ENCODE measurements at places on chromosomes 5 and 9. TPM values are rescaled to one million over a fixed set of nuclear protein-coding genes. Genes with fewer than 3 reads are reported as not detected.

DNA sequence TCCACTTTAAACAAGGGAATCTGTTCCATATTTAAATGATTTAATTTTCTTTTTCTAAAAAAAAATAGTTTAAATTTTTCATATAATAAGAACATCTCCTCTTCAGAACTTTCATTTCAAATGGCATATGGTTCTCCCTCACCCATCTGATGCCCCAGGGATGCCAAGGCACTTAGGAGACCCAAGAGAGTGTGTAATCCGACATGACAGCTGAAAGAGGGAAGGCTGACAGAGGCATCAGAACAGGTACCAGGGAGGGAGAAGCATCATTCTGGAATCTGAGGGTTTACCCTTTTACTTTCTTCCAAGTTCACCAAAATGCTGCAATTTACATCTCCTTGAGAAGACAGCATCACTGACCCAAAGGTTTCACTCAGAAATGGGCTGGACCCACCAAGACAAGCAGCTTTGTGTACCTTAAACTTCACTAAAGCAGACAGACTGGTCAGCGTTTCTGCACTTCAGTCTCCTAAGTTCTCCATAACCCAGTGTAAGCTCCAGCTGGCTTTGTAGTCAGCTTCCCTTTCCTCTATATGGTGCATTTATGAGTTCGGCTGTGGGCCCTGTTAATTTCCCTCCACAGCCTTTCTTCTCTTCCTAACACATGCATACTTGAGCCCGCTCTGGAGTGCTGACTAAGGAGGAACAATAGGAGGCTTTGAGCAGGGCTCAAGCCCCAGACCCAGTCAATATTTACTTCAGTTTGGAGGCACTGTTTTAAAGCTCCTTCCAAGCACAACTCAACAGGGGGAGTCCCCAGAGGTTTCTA is 17.7 kb downstream of the EFNA5 start:
- no peak for DNase-seq

- DNase-seq: no peak
These were observed 1.8 kb upstream of the TSC1 start for GRCh38 chr9:132946211-132946610.

GRCh38 chr5:34008802-34009201 is 952 bp upstream of the AMACR start:
- no peak for DNase-seq

- no peak for DNase-seq
These were observed 28.3 kb upstream of the PAX5 start for GRCh38 chr9:37062336-37062735.

DNA sequence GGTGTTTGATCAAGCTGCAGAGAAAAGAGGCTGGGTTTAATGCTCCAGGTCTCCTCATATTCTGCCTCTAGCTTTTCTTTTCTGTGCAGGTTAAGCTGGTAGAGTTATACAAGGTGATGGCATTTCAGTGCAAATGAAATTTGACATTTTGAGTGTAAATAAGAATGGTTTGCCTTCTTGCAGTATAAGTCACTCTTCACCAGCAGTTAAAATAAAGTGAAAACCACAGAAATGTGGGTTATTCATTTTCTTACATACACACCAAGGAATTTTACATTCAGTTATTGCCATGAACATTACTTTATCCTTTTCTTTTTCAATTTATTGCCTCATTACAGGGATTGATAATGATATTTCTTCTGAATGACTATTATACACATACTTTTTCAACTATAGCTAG is 337.5 kb upstream of the PCSK5 start:
- no peak for DNase-seq

DNA sequence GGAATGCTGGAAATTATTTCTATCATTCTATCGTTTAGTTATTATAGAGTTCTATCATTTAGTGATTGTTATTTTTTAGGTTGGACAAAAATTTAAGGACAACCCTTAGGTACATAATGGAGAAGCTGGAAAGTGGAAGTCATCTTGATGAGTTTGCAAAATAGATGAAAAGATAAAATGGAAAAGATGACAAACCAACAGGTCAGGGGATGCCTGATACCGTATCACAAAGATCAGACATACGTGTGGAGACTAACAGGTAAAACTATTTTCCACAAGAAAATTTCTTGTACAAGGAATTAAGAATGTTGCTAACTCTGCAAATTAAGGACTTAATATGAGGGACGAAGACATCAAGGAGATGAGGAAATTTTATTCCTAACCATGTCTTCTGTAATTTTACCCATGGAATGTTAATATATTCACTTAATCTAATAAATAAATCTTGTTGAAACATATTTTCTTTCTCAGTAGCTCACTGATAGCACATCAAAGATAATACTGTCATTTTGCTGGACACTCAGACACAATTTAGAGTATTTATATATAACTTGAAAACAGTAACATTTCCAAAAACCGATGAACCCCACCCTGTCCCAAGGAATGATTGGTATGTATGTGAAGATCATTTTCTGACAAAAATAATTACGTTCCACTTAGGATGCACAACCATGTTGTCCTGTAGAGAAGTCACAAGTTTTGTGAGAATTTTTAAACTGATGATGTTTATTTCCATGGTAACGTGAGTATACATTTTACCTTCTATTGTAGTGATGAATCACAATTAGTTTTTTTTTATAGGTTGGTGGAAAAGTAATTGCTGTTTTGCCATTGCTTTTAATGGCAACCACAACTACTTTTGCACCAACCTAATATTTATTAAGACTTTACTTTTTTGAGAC is 2.6 kb downstream of the LURAP1L start:
- no peak for DNase-seq

- no peak for DNase-seq
These were observed 170.5 kb downstream of the DCP2 start for GRCh38 chr5:113147101-113147508.

- DNase-seq: no peak
These were observed 597 bp downstream of the SPATA31E1 start for GRCh38 chr9:87883274-87883673.

GRCh38 chr9:24516463-24516862 is 29.2 kb downstream of the IZUMO3 start:
- no peak for DNase-seq

DNA sequence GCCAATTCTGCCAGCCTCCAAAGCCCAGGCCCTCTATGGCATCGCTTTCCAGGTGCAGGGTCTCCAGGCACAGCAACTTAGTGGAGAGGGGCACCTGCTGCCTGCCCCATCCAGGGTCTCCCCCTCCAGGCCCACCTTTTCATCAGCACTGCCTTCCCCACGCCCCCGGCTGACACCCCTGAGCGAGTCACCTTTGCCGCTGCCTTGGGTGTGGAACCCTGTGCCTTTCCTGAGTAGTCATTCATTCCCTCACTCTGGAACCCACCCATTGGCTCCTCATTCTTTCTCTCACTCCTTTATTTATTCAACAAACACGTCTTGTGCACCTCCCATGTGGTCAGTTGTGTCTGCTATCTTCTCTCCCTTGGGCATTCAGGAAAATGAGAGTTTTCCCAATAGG is 14.5 kb upstream of the RPL26L1 start:
- DNase-seq: no peak

- DNase-seq: no peak
These were observed 828.1 kb upstream of the ZNF608 start for GRCh38 chr5:125574491-125575044.

- DNase-seq: no peak
These were observed 786 bp upstream of the KIF3A start for GRCh38 chr5:132737982-132738681.

GRCh38 chr5:111120911-111121310 is 28.8 kb downstream of the WDR36 start:
- no peak for DNase-seq

- no peak for DNase-seq
These were observed 164.7 kb downstream of the ADAMTSL1 start for GRCh38 chr9:18638371-18639249.

DNA sequence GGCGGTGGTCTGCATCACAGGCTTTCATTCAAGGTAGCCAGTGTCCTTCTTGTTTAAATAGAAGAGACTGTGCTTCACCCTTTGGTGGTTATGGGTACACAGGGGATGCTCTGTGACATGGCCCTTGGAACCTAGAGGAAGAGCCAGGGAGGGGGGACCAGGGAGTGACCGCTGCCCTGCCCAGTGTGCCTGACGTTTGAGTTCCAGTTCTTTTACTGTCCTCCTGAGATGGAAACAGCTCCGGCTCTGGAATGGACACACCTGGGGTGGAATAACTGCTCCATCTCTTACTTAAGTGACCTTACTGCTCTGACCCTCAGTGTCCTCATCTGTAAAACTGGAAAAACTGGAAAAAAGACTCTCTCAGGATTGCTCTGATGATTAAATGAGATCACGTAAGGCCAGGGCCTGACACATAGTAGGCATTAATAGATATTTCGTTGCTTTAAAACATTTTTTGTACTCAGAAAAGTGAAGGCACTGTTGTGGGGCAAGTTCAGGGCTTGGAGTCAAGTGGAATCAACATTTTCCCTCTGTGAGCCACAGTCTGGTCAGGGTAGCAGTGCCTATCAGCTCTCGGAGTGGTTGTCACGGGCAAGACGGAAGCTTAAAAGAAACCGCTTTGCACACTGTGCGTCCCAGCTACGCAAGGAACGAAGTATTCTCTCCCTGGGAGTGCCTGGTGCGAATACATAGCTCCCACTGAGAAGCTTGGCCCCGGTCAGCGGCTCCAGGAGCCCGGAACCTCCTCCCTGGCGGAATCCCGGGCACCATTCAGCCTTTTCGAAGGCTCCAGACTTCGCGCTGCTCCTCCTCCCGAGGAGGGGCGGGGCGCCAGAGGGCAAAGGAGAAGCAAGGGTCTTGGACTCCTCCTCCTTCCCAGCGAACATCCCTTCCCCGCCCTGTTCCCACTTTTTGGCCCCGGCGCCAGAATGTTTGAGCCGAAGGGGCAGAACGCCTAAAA is 5.8 kb downstream of the POU4F3 start:
- DNase-seq: no peak

DNA sequence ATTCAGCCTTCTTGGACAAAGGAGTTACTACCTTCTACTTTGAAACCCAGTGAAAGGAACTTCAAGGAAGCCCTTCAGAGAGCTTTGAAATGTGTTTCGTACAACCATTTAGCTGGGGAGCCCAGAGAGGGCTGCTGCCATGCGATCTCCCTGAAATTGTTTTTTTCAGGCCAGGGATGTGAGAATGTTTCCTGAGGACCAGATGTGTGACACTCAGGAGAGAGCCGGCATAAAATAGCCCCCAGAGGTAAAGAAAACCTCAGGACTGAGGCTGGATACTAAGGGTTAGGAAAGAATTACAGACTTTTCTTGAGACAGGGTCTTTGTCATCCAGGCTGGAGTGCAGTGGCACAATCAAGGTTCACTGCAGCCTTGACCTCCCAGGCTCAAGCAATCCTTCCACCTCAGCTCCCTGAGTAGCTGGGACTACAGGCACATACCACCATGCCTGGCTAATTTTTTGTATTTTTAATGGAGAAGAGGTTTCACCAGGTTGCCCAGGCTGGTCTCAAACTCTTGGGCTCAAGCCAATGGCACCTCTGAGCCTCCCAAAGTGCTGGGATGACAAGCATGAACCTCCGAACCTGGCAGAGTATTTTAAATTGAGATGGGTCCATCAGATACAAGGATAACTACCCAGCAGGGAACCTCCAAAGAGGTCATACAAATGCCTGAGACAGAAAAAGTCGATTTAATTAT is 8.4 kb downstream of the RPL37 start:
- no peak for DNase-seq

DNA sequence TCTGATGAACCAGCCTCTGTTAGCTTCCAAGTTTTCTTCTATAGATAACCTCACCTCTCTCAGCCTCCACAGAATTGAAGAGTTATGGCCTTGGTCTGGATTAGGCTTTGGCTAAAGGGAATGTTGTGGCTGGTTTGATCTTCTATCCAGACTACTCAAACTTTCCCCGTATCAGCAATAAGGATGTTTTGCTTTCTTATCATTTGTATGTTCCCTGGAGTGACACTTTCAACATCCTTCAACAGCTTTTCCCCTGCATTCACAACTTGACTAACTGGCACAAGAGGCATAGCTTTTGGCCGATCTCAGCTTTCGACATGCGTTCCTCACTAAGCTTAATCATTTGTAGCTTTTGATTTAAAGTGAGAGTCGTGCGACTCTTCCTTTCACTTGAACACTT is 28.1 kb upstream of the GNE start:
- no peak for DNase-seq

GRCh38 chr9:132214027-132214622 is 52.3 kb downstream of the NTNG2 start:
- peak; percentile 75 for DNase-seq

DNA sequence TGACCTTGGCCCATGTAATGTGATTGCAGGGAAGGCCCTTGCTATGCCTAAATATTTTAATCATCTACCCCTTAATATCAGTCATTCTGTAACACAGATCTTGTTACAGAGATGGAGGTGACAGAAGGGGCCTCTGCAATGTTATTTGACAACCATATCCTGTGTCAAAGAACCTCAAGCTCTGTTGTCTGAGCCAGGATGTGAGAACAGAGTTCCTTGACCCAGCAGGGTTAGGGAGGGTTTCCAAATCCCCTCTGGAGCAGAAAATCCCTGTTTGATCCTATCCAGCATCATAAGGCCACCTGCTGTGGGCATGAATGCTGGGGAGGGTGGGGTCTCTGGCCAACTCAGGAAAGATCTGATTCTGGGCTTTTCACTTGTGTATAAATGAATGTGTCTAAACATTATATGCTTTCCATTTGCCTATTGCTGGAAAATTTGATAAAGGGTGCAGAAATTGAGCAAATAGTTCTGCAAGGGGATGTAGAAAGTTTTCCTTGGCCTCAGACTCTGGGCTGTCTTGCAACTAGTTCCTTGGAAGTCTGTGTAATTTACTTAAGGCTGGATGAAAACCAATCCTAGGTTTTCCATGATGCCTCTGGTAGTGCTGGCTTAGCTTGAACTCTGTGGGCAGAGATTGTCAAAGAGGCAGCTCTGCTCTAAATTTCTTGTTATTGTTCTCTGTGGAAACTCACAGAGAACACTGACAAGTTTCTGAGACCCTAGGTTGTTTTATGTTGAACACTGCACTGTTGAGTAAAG is 71.0 kb downstream of the PGM5 start:
- DNase-seq: peak; percentile 16

DNA sequence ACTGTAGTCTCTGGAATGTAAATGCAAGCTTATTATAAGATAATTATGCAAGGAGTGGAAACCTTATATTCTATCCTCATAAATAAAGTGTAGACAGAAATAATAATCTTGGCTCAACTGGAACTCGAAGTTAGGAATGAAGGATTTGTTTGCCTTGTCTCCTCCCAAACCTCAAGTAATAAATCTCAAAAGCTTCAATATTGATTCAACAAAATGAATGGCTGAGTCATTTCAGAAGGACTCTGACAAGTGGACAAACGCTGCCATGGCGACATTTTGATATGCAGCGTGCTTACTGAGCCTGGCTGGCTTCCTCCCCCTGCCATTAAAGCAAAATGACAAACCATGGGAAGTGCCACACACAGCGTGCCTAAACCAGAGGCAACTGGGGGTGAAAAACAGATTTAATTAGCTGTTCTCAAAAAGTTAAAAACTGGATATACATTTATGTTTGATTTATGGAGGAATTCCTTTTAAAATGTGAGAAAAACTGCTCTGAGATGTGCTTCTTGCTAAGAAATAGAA is 10.5 kb upstream of the ADGRV1 start:
- no peak for DNase-seq

Gene UNC13B
- polyA plus RNA-seq: 24.1 TPM

Gene RASEF
- polyA plus RNA-seq: 0.36 TPM

Gene MED10
- polyA plus RNA-seq: 36.5 TPM

Gene PRELID1
- polyA plus RNA-seq: 79.7 TPM

Gene IL31RA
- 0.54 TPM for polyA plus RNA-seq

Gene ERAP2
- polyA plus RNA-seq: 8.4 TPM

Gene TLN1
- polyA plus RNA-seq: 117 TPM

Gene FLT4
- 9.2 TPM for polyA plus RNA-seq

Gene ABCA1
- polyA plus RNA-seq: 6.4 TPM

Gene GRM6
- polyA plus RNA-seq: 0.72 TPM

Gene LCN1
- polyA plus RNA-seq: not detected

Gene HAUS6
- polyA plus RNA-seq: 10.9 TPM

Gene SNAPC3
- polyA plus RNA-seq: 27.6 TPM

Gene ABLIM3
- 91.2 TPM for polyA plus RNA-seq

Gene PCDHGA9
- polyA plus RNA-seq: 4.4 TPM
